ENCODE measurements at places on chromosomes 16 and 17.

GRCh38 chr17:6811510-6811909 lies 20.0 kb downstream of the TEKT1 start:
- DNase-seq, result no peak

GRCh38 chr17:19978209-19978802 lies 678 bp upstream of the AKAP10 start:
- DNase-seq, result no peak

DNA sequence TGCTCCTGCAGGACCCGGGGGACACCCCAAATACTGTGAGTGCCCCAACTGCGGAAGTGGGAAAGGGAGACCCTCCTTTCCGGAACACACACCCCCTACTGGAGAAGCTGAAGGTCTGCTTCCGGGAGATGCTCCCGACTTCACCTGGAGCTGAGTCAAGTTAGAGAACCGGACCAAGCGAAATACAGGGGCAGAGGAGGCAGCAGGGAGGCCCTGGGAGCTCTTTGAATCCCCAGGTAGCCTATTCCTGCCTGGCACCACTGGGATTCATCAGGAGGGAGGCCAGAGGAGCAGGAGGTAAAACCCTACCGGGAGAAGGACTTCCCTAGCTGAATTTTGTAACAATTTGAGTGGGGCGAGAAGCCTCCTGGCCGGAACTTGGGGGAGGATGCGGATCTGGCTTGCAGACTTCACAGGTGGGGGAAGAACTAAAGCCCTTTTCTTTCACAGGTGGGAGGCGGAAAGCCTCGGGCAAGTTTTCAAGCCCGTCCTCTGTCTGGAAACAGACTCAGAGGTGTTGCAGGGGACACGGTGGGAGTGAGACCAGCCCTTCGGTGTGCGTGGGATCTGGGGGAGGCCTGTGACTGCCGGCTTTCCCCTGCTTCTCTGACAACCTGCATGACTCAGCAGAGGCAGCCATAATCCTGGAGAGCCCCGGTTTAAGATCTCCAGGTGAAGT lies 22.4 kb upstream of the TEKT1 start:
- DNase-seq, result no peak

DNA sequence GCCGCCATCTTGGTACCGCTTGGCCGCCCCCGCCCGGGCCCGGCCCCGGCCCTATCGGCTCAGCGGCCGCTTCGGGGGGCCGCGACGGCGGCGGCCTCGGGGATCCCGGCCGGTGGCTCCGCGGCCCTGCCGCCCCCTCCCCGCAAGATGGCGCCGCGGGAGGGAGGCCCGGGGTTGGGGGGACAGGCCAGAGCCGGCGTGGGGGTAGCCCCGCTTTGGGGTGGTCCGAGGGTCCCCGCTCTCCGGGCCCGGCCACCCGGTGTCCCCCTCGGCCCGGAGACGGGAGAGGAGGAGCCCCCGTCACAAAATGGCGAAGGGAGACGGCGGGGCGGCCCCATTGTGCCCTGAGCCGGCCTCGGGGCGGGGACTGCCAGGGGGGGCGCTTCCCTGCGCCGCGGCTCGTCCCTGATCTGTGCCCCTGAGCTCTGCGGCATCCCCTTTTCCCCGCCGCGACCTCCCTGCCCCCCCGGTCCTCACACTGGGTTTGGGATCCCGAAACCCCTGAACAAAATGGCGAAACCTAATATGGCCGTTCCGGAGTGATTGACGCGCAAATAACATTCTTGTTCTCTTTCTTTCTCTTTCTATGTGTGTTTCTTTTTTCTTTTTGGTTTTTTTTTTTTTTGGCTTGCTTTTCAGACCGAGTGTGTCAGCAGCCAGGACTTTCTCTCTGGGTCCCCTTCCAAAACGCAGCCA lies 986 bp downstream of the HAPSTR1 start:
- DNase-seq, result no peak

GRCh38 chr17:199806-200545 lies 18.5 kb upstream of the DOC2B start:
- no peak for DNase-seq

DNA sequence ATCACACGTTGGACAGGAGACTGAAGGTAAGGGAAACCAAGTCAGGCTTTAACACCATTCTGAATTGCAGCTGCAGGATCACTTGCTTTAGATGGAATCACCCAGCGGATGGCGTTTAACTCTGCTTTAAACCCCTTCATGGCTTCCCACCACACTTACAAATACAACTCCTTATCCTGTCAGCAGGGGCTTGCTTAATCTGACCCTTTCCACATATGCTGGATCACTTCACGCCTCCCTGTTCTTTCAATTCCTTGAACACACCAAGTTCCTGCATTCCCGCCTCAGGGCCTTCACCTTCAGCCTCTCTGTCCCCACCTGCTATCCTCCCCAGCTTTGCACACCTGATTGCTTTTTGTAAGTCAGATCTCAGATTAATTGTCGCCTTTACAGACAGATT lies 442.2 kb downstream of the MAF start:
- DNase-seq, result no peak

GRCh38 chr16:21302898-21303528 lies 24.9 kb upstream of the CRYM start:
- DNase-seq, result no peak

DNA sequence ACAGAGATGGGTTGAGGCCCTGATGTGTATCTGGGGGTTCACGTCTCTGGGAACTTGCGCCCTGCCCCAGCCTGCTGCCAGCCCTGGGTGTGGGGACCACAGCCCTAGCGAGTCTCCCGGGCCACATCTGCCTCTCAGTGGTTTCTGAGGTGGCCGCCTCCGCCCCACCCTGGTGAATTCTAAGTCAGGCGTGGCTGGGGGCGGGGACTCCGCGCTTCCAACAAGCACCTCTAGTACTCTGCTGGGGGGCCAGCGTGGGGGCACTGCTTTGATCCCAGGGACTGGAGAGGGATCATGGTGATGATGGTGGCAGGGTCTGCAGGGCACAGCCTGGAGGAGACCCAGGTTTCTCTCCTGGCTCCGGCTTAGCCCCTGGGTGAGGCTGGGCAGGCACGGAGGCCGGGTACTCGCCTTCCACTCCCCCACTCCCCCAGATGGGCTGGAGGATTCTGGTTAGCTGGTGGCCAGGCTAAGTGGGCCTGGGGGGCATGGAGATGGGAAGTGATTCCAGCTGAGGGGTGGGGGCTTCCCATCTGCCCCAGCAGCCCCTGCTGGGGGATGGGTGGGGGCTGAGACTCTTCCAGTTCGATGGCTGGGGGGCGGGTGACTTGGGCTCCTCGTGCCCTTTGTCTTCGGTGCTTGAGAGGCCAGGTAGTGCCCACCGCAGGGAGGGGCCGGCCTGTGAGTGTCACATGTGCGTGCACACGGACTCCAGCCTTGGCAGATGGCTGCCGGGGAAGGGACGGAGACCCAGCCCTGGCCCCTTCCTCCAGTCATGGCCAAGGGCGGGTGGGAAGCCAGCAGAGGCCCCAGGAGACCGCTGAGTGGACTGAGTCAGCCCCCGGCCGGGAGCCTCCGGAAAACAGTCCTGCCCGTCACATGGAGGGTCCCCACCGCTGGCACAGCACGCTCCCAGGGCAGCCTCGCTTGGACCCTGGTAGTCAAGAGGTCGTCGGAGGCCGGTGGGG lies 3.9 kb downstream of the GLIS2 start:
- no peak for DNase-seq

GRCh38 chr17:9828296-9829295 lies 2.9 kb downstream of the GLP2R start:
- DNase-seq, result no peak

DNA sequence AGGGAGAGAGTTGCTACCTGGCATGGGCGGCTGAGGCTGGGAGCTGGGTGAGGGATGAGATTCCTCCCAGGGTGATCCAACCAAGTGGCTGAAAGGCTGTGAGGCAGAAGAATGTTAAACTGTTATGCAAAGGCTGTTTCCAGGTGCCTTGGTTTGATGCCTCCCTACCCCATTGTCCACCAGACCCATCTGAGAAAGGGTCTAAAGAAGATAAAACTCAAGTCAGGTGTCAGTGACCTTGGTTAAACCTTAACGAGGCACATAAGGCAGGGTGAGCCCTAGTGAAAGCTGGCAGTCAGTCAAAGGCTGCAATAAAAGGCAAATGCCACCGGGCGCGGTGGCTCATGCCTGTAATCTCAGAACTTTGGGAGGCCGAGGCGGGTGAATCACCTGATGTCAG lies 23.8 kb downstream of the LDHD start:
- DNase-seq, result no peak

- no peak for DNase-seq
Measured at GRCh38 chr16:3377917-3378316, 22.2 kb downstream of the OR2C1 start.

- DNase-seq, result no peak
Measured at GRCh38 chr17:79769570-79770506, 8.1 kb upstream of the CBX2 start.

- DNase-seq, result no peak
Measured at GRCh38 chr16:66523861-66524354, 26.0 kb downstream of the TK2 start.
